Aorta (tissue), 5 donors: ENCODE measurements at places on chromosomes 3 and 15.

DNA sequence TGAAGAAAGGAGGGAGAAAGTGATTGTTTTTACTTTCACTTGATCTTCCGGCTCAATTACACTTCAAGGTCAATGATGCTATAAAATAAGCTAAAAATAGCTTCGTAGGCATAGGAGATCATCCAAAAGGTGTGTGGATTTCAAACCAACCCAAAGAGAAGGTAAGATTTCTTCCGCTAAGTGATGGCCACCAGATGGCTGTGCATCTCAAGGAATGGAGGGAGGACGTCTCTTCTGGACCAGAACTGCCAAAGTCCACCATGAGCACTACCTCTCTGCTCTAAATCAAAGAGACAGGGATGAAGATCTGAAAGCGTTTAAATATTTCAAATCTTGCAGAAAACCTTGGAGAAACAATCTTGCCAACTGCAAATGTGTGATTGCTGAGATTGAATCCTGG, 199.1 kb upstream of the ZPLD1 start:
- no peak overlapping the region for H3K27ac ChIP-seq
- no peaks in the 10 kb centered on the region for H3K27me3 ChIP-seq
- DNase-seq, result no peak
- H3K4me3 ChIP-seq, result no peak overlapping the region

DNA sequence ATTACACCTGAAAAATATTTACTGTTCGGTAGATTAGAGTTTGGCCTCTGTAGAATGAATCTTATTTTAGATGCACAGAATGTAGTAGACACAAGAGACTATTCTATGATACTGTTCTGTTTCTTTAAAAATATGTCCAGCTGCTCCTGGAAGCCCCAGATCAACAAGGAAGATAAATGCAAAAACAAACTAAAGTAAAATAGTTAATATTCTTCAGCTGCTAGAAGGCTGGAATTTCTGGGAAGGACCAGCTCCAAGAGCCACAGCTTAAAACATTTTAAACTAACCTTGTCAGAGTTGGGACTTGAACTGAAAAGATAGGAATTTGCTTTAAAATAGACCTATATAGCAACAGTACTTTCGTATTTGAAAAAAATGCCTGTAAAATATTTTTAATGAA, 277.9 kb downstream of the PTPRG start:
- H3K27ac ChIP-seq, result no peak overlapping the region
- H3K4me3 ChIP-seq, result no peak overlapping the region
- no peaks in the 10 kb centered on the region for H3K27me3 ChIP-seq
- H3K4me1 ChIP-seq, result peaks cover 8% of the 10 kb centered on the region

DNA sequence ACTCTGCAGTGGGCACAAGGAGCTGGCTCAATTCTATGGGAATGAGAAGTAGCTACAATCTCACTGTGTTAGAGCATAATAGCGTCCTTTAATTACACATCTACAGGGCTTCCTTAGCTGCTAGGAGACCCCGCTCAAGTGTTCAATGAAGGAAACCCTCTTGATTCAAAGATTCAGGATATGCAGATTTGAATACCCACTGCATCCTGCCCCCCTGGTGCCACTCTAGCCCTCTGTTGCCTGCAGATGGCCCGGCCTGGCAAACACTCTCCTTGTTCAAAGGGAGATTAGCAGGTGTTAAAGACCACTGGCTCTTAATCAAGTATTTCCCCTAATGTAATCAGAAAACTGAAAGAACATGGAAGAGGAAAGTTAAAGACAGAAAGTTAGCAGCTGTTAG, 356.6 kb downstream of the VGLL3 start:
- no peak overlapping the region for H3K4me3 ChIP-seq
- no peak overlapping the region for H3K27ac ChIP-seq
- H3K4me1 ChIP-seq, result no peaks in the 10 kb centered on the region

DNA sequence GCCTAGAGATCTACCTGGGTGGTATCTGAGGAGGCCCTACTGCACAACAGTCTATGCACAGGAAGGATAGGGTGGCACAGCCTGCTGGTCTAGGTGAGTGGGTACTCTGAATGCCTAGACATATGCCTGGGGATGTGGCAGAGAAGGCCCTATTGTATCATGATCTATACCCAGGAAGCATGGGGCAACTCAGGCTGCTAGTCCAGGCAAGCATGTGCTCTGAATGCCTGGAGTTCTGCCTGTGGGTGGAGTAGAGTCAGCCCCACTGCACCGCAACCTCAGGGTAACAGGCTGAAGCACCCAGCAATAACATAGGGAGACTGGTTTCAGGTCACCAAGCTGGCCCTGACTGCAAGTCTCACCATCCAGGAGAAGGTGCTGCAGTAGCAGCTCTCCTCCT, 224.7 kb downstream of the MFSD1 start:
- H3K36me3 ChIP-seq, result no peaks in the 10 kb centered on the region
- H3K27ac ChIP-seq, result no peak overlapping the region
- no peak overlapping the region for H3K4me3 ChIP-seq
- H3K4me1 ChIP-seq, result no peaks in the 10 kb centered on the region

DNA sequence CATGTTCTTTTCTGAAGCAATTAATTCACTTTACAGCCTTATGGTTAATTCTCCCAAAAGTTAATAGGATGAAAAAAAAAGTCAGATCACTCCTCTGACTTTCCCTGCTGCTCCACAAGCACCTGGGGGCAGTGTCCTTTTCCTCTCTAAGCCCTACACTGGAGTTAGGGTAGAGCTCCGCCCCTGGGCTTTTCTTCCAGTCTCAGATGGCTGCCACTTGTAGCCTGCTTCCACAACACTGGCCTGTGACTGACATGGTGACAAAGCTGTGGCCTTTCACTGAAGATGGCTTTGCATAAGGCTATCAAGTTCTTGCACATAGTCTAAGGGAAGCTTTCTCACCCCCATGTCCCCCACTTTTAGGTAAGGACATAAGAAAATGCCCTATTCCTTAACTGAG, 1.3 kb upstream of the MON1A start:
- H3K27me3 ChIP-seq, result no peaks in the 10 kb centered on the region
- no peak overlapping the region for H3K27ac ChIP-seq
- no peak for DNase-seq
- H3K4me3 ChIP-seq, result no peak overlapping the region
- no peaks in the 10 kb centered on the region for H3K4me1 ChIP-seq
